ENCODE measurements at places on chromosomes 3 and 15.

DNA sequence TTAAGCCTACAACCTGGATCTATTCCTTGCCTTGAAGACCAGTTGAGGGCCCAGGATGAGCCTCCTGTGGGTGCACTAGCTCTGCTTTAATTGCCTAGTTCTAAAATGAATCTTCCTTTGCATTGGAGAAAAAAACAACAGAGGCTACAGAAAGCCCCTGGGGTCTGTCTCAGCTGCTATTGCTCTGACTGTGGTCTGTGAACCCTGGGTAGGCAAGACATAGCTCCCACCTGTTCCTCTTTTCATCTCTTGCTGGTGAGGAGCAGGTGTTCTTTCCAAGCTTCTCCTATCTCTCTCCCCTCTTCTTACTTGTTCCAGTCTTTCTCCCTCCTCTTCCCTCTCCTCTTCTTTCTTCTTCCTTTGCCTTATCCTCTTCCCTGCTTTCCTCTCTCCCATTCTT is 28.8 kb downstream of the RBP2 start:
- no peak for DNase-seq

DNA sequence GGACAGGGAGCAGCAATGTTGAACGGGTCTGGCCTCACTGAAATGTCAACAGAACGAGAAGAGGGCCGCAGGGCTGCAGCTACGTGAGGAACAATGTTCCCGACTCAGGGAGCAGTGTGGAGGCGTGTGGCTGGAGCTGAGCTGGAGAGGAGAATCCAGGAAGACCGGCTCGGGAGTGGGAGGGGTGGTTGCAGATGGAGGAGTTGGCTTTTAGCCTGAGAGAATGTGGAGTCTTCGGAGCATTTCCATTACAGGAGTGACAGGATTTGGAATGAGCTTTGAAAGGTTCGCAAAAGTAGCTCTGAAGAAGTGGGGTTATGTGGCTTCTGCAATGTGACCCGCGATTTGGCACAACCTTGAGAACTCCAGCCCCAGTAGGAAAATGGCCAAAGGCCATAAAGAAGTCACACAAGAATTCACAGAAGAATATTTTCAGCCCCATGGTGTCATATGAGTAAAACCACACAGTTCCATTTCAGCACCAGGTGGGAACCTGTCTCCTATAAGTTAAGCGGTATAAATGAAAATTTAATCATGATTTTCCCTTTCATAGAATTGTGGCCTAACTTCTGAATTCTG is 78.8 kb upstream of the NSMCE3 start:
- DNase-seq = no peak

- DNase-seq = no peak
Observed at GRCh38 chr3:179703816-179704215, 51.0 kb downstream of the USP13 start.

DNA sequence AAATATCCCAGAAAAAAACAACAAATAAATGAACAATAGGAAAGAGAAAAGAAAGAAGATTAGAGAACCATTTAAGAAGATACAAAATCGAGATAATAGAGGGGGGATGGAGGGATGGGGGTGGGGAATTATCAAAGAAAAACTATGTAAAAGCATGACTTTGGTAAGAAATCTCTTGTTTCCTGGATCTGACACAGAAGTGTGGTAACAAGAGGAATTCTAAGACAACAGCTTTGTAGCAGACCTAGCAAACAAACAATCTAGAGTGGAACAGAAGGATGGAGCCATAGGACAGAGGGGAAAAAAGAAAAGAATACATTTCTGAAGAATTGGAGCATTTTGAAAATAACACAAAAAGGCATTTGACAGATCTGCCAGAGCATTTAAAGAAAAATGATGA is 49.3 kb upstream of the HEG1 start:
- no peak for DNase-seq
